GM12864 (cell line): ENCODE measurements at places on chromosomes 1 and 21.

DNA sequence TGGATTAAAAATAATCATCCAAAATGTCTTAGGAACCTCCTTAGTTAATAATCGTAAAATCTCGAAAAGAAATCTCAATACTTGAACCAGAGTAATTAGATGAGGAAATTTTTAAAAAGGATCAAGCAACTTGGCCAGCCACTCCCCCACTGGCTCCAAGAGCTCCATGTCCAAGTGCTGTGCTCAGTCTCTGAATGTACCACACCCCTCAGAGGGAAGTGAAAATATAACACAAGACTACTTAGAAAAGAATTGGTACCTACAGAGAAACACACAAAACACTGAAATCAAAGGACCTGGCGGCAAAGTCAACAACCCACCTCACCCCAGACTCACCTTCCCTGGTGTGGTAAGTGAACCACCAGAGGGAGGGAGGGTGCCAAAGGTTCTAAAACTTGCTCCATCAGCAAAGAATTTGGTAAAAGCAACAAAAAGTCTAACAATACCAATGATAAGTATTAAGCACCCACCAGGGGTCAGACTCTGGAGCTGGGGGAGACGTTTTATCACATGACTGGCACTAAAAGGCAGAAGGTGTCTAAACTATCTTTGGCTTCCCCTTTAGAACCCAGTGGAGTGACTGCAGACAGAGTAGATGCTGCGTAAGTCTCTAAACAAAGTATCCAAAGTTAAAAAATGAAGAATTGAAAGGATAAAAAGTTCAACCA lies 14.0 kb downstream of the LBR start:
- DNase-seq: no peak

DNA sequence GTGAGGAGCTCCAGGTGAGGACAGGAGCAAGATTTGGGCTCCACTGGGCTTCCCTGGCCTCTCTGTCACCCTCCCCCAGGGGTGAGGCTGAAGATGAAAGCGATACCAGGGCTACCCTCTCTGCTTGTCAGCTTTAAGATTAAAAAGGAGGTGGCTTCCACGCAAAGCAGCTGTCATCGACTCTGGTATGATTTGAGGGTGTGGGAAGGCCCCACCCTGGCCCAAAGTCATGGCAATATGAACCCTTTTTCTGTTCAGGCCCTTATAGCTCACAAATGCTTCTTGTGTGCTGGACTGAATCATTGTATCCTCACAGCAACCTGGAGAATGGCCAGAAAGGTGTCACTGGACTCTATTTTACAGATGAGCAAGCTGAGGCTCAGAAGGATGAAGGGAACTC lies 41.6 kb downstream of the NUAK2 start:
- DNase-seq: no peak

DNA sequence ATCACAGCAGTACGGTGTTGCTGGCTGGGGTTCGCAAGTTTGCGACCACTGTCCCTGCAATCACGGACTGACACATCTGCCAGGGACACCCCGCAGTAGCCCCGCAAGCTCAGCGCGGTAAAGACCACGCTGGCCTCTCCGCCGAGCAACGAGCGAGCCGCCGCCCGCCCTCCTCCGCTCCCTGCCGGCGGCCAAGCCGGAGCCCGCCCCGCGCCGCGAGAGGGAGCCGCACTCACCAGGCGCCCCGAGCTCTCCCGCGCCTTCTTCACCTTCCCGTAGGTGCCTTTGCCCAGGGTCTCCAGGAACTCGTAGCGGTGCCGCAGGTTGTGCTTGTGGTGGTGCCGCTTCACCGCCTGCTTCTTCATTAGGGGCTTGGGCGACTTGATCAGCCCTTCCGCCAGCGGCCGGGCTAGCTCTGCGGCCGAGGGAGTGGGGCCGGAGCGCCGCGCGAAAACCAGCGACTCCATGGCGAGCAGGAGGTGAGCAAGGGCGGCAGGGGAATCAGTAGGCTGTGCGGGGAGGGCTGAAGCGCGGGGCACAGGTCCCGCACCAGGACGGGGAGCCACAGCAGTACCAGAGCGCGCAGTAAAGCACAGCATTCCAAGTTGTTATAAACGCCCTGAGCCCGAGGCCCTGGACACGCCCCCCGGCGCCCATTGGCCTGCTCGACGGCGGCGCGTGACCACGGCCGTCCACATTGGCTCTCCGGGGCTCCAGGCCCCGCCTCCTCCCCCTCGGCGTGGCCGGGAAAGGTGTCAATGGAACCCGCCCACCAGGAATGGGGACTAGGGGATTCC lies at the start of gene NUAK2:
TSS of gene NUAK2 (minus strand) at position 584 of the 797 bp plus-strand sequence. CDS start at position 467, 117 bp downstream.
- DNase-seq: no peak

DNA sequence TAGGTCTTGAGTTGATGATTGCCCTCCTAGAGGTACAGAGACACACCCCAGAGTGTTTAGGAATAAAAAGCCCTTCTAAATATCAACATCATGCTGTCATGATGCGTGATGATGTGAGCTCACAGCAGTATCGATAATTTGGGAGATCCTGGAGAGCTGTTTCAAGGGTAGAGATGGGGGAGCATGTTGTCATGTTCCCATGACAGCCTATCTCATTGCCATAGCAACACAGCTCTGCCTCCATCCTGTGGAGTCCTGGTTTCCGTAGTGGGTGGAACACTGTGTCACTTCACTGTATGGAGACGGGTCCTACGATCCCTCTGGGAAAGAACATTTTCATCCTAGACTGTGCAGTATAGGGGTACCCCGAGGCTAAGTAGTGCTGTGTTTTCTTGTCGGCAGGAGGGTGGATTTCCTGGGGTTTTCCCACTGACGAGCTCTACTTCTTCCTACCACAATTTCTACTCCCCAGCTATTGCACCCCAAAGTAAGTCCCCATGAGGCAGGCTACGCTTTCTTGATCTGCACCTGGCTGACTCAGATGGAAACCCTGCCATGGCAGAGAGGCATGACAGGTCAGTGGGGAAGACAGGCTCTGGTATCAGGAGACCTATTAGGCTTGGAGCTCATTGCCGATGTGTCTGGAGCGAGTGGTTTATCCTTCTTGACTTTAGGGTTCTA lies 7.2 kb downstream of the KISS1 start:
- no peak for DNase-seq

DNA sequence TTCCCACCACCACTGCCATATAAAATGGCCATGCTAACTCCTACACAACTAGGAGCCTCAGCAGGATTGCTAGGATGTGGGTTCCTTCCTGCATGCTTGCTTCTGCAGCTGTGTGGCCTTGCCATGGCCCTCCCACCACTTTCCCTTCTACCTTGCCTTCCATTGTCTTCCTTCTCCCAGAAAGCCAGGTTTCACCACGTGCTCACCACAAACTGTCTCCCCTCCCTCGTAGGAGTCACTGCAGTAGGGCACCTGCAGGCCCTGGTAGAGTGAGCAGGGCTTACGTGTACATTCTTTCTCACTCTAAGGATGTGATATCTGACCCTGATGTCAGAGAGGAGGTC lies 3.7 kb downstream of the C1orf226 start:
- no peak for DNase-seq
